ENCODE measurements at places on chromosomes 12 and 14.

GRCh38 chr12:93950311-93950710 lies 198.1 kb upstream of the PLXNC1 start:
- no peak for DNase-seq

- DNase-seq, result no peak
These were observed 43.9 kb downstream of the SSPN start for GRCh38 chr12:26239122-26239851.

GRCh38 chr12:122423258-122424165 lies 1.0 kb upstream of the CLIP1 start:
- no peak for DNase-seq

GRCh38 chr12:1804545-1805332 lies 15.6 kb upstream of the LRTM2 start:
- peak; percentile 78 for DNase-seq

DNA sequence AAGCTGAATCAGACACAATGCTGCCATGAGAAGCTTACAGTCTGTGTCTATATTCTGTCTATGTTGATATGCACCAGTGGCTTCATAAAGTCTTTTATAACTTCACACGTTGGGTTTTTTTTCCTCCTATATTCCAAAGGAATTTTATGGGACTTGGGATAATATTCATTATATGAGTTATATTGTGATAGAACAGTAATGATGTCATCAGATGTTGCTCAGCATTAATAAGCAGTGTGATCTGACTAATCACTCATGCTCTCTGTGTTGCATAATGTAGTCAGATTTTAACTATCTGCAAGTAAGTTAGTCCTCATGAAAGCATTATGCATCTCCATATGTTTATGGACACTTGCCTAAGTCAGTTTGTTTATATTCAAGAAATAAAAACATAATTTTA lies 159.6 kb downstream of the PLCZ1 start:
- DNase-seq, result no peak

- DNase-seq, result no peak
These were observed 346.2 kb downstream of the C12orf75 start for GRCh38 chr12:105676694-105677093.

DNA sequence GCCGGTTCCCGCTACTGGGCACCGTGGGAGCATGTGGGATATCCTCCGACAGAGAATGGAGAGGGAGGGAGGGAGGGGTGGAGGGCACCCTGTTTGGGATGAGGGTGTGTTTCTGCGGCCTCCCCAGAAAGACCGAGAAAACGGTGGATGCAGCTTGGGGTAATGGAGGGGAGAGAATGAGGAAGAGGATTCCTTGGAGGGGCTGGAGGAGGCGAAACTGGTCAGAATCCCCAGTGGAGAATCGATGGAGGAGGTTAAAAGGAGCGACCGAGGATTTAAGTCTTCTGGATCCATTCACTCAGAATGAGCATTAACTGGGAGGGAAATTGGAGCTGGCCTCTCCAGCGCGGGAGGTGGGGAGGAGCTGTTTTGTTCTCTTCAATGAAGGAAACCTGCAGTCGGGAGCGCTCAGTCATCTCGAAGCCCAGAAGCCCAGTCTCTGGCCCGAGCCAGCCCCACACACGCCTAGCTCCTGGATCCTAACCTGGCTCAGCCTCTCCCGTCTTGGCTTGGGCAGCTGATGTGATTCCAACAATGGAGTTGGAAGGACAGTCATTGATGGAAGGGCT lies 581 bp downstream of the ARG2 start:
- no peak for DNase-seq

DNA sequence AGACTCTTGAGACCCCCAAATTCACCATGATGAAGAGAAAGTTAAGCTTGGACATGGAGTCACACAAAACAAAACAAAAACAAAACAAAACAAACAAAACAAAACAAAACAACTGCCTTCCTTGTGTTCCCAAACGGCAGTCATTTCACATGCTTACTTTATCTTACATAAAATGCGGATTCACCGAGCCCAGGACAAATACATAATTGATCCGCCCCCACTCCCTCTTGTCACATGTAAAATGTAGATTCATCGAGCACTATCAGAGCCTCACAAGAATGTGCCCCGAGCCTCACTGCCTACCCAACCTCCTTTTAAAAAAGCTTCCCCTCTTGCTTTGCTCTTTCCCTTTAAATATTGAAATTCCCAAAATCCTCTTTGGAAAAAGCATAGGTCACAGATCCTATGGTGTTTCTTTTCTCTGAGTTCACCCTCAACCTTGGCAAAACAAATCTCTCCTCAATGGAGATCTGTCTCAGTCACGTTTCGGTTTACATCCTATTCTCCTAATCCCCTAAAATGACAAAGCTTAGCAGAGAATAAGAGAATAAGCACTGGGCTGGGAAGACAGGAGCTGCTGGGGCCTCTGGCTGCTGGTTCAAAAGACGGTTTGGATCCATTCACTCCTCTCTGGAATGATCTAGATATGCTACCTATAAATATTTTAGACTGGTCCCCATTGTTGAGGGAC lies 83.7 kb downstream of the NINJ2 start:
- DNase-seq, result no peak

DNA sequence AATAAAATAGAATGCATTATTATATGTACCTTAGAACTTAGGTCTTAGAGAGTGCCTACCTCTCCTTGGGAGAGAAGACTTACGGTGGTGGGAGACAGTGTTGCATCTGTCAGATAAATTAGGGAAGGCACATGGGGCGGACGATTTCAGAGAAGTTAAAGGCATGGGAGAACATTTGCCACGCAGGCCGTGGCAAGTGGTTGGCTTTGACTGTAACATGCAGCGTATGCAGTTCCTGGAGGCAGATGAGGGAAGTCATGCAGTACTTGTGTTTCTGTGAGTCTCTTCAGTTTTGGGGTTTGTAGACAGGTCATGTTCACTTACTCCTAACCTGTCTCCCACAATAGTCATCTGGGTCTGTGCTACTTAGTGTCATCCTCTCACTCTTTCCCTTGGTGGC lies 43.6 kb downstream of the ETV6 start:
- no peak for DNase-seq

DNA sequence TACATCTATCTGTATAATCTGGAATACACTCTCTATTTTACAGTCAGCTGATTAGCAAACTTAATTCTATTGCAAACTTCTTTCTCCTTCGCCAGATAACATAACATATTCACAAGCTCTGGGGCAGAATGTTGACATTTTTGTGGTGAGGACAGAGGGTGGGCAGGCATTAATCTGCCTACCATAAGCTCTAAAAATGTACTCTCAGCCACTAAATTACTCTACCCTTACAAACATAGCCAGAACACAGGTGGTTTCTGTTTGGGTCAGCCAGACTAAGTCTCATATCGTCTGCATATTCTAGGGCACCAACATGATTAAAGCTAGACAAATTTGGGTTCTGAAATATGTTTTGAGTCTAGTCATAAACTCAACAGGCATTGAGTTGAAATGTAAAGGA lies 90.1 kb downstream of the SLC6A15 start:
- no peak for DNase-seq

- no peak for DNase-seq
These were observed 40.7 kb downstream of the C12orf50 start for GRCh38 chr12:87988534-87988933.

DNA sequence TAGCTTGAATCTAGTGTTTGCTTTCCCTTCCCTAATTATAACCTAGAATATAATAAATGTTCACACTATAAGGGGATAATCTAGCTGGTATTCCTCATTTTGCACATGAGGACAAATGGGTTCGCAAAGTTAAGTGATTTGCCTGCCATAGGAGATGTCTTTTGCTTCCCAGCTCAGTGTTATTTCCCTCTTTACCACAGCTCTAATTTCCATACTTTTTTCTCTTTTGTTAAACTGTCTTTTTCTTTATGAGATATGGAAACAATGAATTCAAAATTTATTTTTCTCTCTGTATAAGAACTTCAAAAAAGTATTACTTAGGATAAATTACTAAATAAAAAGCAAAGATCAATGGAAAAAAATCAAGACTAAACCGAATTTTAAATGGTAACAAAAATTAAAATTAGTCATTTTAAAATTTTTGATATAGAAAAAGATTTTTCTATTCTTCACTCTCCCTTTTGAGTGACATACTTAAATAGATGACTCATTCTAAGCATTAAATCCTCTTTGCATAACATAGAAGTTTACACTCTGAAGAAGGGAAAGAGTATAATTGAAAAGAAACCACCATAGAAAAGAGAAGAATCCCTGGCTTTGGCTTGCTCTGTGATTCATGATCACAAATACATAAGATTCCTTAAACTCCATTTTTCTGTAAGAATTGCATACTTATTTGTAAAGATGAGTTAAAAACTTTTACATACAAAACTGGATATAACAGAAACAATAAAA lies 97.3 kb downstream of the INSM2 start:
- DNase-seq, result no peak

- no peak for DNase-seq
These were observed 2.9 kb upstream of the BDKRB1 start for GRCh38 chr14:96252999-96253539.

GRCh38 chr12:77599782-77600467 lies 230.8 kb upstream of the NAV3 start:
- no peak for DNase-seq

GRCh38 chr14:51972566-51972965 lies 16.8 kb upstream of the RTRAF start:
- DNase-seq, result no peak

- no peak for DNase-seq
These were observed 105.2 kb downstream of the RBM19 start for GRCh38 chr12:113860950-113861349.

DNA sequence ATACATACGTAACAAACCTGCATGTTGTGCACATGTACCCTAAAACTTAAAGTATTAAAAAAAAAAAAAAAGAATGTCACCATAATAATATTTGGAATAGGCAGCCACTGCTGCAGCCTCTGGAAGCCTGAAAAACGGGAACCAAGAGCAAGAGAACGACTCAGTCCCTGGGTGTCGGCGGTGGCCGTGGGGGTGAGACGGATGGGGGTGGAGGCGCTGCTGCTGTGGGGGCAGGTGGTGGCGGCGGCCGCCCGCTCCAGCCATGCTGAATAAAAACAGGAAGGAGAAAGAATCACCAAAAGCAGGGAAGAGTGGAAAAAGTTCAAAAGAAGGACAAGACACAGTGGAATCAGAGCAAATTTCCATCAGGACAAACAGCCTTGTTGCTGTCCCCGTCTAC lies 46.9 kb downstream of the ZFYVE21 start:
- no peak for DNase-seq

- DNase-seq, result no peak
These were observed 67.4 kb downstream of the PPP2R5E start for GRCh38 chr14:63475761-63476160.

- DNase-seq, result no peak
These were observed 25.6 kb upstream of the PCNX1 start for GRCh38 chr14:70881549-70882177.

GRCh38 chr12:67764055-67764454 lies 115.5 kb downstream of the DYRK2 start:
- DNase-seq, result no peak

GRCh38 chr12:23767834-23768233 lies 181.6 kb downstream of the SOX5 start:
- no peak for DNase-seq

DNA sequence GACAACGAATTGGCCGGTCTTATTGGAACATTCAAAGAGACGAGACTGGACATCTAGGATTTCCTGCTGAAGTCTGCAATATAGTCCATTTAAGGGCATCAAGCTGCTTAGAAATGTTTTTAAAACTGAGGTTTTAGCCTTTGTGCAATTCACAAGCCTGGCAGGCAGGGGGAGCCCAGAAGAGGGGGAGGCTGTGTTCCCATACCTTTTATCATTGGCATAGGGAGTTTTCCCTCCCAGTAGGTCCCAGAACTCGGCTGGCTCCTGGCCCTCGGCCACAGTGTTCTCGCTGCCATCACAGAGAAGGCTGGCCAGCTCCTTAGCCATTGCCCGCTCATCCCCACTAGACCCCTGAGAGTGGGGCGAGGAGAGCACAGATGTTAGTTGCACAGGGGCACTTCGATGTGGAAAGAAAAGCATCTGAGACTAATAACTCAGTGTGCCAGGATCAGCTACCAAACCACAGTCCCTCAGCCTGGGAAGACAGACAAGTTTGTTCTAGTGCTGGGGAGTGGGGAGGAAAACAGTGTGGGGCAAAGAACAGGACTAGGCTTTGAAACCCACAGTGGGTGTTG lies 15.1 kb downstream of the AVIL start:
- peak; percentile 19 for DNase-seq

DNA sequence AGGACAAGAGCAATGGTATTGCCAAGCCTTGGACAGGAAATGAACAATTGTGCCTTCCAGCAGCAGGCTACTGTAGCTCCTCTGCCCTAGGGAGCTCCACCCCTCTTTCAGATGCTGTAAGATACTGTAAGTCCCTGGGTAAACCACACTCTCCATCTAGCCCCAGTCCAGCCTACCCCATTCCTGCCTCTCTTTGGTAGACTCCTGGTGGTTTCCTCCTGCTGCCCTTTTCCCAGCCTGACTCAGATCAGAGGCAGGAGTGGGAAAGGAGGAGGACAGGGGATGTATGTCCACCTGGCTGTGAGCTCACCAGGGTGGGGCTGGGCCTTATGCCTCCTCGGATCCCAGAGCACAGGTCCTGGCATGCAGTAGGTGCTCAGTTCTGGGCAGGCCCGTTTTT lies 174.6 kb downstream of the ESRRB start:
- no peak for DNase-seq

DNA sequence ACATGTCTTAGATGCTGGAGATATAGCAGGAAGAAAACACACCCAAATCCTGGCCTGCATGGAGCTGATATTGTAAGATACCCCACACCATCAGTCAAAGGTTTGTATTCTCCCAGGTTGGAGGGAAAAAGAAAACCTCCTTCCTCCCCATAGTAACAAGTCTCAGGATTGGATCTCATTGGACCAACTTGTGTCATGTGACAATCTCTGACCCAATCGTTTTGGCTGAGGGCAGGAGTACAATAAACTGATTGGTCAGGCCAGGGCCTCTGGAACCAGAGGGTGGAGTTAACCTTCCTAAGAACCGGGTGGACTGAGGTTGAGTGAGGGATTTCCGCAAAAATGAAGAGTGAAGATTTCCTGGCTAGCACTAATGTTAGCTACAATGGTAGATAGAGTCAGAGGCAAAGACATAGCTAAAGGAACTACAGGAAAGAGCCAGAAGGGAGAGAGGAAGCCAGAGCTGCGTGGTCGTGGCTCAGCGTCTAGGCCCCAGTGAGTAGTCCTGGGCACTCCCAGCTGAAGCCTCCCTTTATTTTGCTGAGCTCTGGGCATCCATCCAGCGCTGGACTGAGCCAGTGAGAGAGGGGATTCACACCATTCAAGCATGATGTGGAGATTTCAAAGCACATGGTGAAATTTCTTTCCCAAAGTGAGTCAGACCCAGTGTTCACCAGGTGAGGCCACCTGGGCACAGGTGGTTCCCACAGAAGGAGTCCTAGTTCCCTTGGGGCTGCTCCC lies 219.9 kb downstream of the AACS start:
- DNase-seq, result no peak

- DNase-seq, result no peak
These were observed 13.7 kb downstream of the TRMT61A start for GRCh38 chr14:103542605-103543088.

- no peak for DNase-seq
These were observed 75.6 kb downstream of the RIMBP2 start for GRCh38 chr12:130640496-130640895.

DNA sequence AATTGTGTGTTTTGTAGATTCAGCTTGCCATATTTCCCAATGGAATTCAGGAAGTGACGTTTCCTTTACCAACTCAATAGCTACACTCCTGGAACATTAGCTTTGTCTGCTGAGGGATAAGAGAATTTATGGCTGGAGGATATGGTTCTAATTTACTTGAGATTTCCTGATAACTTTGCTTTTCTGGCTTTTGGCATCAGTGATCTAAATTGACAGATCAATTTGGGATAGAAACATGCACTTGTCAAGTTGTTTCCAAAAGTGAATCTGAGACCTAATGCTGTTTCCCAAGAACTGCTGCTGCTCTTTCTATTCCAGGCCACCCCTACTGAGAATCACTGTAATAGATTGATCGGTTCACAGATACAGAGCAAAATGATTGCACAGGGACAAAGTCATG lies 43.2 kb downstream of the MGAT4C start:
- DNase-seq, result no peak

All from central memory CD4-positive, alpha-beta T cell (primary cell).